Fibroblast of the conjunctiva (primary cell): ENCODE measurements at places on chromosomes 5 and 9.

DNA sequence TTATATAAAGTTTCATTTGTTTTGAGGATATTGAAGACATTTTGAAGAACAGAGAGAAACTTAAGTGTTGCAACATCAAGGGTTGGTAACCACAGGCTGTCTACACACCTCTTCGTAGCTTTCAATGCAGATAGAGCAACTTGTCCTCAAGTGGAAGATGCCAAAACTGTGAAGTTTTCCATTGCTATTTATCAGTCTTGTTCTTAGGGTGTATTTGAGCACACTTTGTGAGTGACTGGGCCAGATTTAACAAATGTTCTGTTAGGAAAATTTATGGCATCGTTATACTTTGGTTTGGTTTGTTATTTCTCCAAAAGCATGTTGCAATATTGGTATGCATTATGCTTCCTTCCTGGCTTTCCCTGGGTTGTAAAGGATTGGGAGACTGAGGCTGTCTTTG is 31.6 kb downstream of the NNT start:
- no peak for DNase-seq

DNA sequence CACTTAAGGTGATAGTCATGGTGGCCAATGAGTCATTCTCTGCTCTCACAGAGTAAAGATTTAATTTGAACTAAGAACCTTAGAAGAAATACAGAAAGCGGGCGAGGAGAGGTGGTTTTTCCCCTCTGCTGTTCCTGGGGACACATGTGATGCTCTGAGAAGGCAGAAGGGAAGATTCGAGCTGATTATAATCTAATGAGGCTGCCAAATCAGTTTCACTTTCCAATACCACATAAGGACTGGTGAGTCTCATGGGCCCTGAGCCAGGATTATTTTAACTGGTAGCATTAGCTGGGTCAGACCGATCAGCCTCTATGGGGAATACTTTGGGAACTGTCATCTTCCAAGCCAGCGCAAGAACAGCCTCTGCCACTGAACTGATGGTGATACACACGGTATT is 116.5 kb downstream of the SLC1A3 start:
- DNase-seq: no peak

DNA sequence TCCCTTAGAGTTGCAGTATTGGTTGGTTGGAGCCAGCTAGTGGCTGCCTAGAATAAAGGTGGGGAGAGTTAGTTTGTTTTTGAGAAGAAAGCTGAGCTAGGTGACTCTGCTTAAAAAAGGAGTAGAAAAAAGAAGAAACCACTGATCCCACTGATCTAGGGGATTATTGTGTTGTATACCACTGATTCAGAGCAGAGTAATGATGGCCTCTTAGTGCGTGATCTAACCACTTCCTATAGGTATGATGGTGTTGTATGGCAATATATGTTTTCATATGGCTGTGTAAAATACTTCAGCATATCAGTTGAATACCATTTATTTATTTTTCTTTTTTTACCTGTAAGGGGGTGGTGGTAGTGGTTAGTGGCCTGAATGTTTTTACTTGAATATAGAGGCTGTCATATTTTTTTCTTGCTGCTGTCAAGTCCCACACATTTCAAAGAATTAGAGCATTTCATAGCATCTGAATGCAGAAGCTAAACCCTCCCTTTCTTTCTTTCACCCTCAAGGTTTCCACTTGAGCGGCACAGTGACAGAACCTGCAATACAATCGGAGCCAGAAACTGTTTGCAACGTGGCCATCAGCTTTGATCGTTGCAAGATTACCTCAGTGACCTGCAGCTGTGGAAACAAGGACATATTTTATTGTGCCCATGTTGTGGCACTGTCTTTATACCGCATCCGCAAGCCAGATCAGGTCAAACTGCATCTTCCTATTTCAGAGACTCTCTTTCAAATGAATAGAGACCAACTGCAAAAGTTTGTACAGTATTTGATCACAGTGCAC is 140.3 kb downstream of the ZSWIM6 start:
- DNase-seq: no peak

DNA sequence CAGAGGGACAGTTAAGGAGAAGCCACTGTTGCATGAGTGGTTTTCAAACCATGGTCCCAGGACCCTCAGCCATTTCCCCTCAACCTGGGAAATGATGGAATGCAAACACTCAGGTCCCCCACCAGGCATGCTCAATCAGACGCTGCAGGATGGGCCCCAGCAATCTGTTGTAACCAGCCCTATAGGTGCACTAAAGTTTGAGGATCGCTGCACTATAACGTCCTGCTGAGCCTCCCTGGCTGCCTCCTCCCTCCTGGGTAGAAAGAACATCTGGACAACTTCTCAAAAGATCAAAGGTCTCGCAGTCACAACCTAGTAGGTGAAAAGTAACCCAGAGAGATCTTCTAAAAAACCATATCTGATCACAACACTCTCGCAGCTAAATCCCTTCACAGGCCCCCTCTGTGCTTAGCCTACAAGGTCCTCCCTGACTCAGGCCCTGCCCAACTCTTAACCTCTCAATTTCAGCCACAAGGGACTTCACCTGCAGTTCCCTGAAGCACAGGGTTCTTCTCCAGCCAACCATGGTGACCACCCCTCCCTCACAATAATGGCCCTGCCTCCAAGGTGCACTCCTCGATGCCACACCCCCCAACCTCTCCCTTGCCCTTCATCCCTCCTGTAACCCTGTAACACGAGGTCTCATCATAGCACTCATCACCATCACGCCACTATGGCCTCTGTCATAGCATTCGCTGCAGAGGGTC is 3.5 kb downstream of the SHB start:
- no peak for DNase-seq

DNA sequence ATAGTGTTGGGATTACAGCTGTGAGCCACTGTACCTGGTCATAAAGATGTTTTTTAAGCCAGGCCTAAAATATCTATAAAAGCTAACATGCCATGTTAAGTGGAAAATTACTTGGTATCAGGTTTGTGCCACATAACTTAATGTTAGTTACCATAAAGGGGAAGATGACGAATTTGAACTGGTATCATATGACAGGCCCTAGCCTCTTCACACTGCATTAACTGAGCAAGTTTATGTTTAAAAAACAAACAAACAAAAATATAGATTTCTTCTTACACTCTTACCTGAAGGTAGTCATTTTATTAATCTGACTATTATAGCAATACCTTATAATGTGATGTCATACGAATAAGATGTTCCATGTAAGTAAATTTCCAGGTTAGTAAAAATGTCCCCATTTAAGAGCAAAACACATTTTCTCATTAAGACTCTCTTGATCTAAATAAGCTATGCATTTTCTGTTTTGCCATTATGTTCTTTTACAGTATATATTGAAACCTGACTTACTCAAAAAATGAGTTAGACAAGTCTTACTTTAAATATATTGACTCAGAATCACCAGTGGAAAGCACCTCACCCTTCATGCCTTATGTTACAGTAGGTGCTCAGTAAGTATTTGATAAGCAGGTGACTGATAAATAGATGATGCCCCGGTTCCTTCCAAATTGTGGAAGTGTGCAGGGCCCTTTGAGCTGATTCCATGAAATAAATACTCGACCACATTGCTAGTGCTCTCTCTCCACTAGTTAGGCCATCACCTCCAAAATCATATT is 125.4 kb downstream of the CDC42SE2 start:
- no peak for DNase-seq

DNA sequence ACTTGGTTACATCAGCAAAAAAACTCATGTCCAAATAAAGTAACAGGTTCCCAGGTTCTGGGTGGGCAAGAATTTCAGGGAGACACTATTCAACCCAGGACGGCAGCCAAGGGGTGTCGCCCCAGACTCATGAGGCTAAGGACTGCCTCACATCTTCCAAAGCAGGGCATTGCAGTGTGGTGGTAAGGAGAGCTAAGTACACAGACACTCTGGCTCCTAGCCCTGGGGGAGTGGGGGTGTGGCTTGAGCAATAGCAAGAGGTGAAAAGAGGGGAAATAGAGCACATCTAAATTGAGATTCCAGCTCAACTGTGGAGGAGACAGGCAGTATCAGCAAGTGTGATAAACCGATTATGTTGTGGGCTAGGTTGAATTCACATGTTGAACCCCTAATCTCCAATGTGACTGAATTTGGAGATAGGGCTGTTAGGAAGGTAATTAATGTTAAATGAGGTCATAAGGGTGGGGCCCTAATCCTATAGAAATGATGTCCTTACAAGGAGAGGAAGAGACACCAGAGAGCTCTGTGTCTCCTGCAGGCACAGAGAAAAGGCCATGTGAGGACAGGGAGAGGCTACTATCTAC is 49.9 kb upstream of the MARCHF11 start:
- no peak for DNase-seq

- no peak for DNase-seq
Observed at GRCh38 chr9:77488439-77489126, 159.5 kb downstream of the GNA14 start.

DNA sequence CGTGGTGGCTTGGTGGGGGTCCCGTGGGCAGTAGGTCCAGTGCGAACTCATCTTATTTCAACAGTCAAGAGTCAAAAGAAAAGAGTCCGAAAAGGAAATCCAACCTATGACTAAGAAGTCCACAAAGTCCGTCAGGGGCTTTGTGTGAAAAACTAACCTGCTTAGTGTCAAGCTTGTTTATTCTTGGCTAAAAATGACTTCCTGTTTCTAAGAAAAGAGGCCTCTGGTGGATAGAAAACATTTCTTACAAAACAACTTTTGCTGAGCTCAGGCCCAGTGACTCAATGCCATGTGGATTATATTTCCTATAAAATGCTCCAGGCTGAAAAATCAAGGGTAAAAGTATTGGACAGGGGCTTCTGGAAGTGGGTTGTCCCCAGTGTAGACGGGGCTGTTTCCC is 105.9 kb downstream of the GADD45G start:
- DNase-seq: no peak

DNA sequence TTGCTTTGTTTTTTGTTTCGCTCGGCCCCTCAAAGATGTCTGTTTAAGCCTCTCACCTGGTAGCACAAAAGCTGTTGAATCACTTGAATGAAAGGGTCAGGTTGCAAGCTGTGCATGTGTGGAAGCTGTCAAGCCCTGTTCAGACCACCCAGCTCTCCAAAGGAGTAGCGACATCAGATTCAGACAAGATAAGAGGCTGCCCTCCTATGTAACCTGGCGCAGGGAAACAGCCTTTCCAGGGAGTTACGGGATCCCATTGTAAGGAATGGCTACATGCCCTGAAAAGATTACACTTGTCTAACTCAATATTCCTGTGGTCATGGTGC is 2.9 kb downstream of the FREM1 start:
- DNase-seq: no peak

- no peak for DNase-seq
Observed at GRCh38 chr5:33275921-33276627, 164.7 kb upstream of the TARS1 start.

DNA sequence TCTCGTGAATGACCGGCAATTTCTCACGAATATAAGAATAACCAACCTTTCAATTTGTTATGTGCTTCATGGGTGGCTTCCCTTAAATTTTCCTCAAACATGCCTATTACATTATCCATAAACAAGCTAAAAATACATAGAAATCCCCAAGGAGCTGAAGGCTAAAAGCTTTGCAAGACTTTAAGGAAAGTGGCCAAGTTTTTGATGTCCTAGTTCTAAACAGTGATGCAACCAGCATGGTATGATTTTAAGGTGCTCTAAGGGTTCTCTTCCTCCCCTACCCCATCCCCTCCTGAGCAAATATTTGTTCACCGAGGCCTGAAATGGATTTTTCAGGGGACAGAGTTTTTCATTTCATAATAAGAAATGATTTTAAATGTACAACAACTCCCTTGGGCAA is 79.8 kb downstream of the RGS7BP start:
- no peak for DNase-seq

- DNase-seq: no peak
Observed at GRCh38 chr5:41154491-41154890, 58.8 kb downstream of the C6 start.

DNA sequence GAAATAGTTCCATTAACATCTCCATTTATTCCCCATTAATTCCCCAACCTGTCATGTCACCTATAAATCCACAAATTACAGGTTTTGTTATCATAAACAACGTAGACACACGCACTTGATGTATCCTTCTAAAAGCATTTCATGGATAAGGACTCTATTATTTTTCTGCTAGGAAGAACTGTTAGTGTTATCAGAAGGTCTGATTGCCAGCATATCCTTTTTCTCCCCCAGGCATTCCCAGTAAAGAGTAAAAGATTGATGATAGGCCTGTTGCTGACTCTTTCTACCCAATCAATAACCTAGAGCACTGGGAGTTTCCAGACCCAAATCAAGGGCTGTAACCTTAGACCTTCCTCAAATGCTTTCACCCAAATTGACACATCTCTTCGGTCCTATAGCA is 60.8 kb downstream of the RFK start:
- no peak for DNase-seq

- DNase-seq: no peak
Observed at GRCh38 chr5:27083449-27084415, 45.3 kb upstream of the CDH9 start.

DNA sequence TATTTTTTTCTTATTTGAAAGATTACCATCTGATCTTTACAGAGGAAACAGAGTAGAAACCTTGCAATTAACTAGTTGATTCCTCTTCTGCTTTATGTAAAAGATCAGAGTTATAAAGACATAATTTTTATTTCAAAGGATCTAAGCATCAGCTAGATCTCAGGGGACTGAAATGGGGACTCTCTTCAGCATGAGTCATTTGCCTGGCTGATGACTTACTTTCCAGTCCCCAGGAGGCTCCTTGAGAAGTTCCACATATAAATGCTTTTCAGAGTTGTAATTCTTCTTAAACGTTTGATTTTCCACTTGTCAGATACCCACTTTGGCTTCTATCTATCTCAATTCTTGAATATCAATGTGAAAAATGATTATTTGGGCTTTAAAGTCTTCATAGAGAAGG is 389.4 kb downstream of the RAB3C start:
- DNase-seq: no peak

DNA sequence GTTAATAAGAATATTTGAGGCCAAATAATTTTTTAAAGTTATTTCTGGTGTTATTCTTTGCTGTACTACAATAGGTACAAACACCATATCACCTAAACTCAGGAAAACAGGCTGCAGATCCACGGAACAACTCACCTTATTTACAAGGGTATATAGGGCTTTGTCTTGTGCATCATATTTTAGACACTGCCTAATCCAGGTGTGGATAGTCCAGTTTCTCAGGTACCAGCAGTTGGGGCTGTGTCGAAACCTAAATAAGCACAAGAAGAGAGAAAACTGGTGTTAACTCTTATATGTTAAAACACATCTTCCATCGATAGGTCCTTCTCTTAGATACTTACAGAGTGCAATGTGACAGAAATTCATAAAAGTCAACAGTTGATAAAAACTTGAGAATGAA is 82.2 kb downstream of the MRPS27 start:
- no peak for DNase-seq

- no peak for DNase-seq
Observed at GRCh38 chr5:57642698-57643097, 160.1 kb upstream of the ACTBL2 start.

- DNase-seq: no peak
Observed at GRCh38 chr9:121349009-121349408, 21.0 kb downstream of the STOM start.
